Caki2 (cell line): ENCODE measurements at places on chromosomes 13 and 19. TPM values are rescaled to one million over a fixed set of nuclear protein-coding genes. Genes with fewer than 3 reads are reported as not detected.
A peak's percentile ranks its signal among the peaks of the same experiment; 100 is the strongest.

- DNase-seq = no peak
Measured at GRCh38 chr19:19568802-19569756, 31.0 kb downstream of the CILP2 start.

DNA sequence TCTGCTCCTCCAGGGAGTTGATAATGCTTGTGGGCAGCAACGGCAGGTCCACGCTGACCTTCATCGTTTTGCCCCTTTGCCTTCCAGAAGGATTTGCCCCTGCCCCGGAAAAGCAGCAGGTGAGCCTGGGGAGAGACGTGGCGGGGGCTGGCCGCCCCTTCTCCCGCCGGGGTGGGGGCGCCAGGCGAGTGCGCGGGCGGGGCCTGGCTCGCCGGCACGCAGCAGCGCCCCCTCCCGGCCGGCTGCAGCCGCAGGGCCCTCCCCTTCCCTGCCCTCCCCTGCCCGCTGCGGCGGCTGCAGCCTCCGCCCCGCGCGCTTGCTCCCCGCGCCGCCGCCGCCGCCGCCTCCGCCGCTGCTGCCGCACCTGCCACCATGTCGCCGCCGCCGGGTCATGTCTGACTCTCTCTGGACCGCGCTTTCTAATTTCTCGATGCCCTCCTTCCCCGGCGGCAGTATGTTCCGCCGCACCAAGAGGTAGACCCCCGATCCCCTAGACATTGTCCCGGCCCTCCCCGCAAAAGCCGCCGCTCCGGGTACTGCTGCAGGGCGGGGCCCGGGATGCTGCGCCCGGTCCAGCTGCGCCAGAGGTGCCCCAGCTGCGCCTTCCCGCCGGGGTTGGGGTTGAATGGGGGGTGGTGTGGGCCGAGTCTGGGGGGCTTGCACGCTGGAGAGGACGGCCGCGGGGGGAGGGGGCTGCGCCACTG, at the start of gene MAST1:
Gene MAST1 (plus strand): TSS at position 334 of the 704 bp plus-strand sequence. CDS start 58 bp downstream, at position 392.
- peak; percentile 51 for DNase-seq

The PPFIA3 gene
- 26.8 and 39.1 TPM in 2 replicates for total RNA-seq

The ARHGAP45 gene
- 17.3 and 36.7 TPM in 2 replicates for total RNA-seq
